Ovary (tissue), 10 donors: ENCODE measurements at places on chromosomes 3 and 15. TPM values are rescaled to one million over a fixed set of nuclear protein-coding genes. Genes with fewer than 3 reads are reported as not detected.

CYP1A1 gene
- total RNA-seq, result 0.10 TPM

DNA sequence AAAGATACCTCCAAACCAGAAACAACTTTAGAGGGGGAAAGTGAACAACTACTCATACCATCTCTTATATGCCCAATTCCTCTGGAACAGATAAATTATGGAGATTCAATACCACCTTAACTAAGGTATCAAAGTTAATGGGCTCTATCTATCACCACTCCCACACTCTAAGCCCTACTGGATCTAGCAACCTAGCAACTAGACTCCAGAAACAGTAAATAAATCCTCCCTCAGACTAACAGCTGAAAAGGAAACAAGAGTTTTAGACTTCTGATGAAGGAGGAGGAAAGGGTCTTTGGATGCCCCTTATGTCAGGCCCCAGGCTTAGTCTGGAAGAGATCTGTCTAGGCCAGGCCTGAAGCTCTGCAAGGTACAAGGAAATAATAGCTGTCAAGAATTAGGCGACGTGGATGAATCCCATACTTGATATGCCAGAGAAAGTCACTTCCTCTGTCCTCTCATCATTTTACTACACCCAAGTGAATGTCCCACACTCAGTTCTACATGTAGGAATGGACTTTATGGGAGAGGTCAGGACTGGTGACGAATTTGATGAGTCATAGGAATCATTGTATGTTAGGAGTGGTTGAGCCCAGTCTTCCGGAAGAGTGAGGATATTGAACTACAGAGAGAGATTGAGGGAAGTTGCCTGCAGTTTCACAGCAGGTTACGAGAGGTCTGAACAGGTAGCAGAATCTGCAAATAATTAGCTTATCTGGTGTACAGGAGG is 113.8 kb downstream of the AKAP13 start:
- DNase-seq, result no peak

PLA2G4F gene
- total RNA-seq, result 0.23 TPM

DNA sequence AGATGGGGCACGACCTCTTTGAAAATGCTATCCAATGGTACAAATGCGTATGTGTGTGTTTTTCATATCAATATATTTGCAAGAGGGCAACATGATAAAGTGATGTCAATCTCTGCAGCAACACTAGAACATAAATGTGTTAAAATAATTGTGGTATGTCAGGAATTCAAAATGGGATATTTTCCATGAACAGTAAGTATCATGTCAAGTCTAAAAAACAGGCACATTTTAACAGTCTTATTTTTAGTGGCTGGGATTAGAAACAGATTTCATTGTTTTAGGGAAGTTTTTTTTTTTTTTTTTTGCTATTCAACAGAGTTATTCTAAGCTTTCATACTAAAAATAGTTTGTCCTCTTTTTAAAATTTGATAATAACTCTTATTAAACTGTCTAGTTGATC is 209.8 kb downstream of the GAP43 start:
- no peak for DNase-seq

- no peak for DNase-seq
These were observed 28.0 kb upstream of the HEG1 start for GRCh38 chr3:125083776-125084175.

DNA sequence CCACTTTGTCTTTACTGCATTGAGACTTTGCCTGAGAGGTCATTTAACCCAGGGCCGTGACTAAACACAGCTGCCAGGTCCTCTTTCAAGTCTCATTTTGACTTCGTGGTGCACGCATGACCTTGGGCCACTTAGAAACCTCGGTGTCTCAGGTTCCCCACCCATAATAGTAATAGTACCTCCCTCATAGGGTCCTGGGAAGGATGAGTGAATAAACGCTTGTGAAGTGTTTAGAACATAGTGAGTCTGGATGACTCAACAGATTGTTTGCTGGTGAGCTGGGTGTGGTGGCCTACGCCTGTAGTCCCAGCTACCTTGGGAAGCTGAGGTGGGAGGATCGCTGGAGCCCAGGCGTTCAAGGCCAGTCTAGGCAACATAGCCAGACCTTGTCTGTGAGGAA is 56.3 kb downstream of the BDH1 start:
- no peak for DNase-seq

DNA sequence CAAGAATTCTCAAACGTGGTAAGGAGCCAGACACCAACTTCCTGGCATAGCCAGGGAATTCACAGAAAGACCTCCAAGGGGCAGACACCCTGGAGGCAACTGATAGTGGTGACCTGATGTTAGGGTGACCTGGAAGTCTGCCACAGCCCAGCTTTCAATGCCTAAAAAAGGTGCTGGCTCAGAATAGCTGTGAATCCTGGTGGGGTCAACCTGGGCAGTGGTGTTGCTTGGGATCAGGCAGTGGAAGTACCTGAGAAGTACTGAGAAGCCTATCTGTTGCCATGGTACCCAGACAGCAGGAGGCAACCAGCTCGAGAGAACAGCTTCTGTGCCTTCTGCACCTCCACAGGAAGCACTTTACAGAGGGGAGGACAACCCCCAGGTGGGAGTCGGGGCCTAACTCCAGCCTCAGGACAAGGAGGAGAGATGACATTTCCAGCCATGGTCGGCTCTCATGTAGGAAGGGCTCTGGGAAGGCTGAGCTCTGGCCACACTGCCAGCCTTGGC is 55.4 kb upstream of the LARS2 start:
- no peak for DNase-seq

DNA sequence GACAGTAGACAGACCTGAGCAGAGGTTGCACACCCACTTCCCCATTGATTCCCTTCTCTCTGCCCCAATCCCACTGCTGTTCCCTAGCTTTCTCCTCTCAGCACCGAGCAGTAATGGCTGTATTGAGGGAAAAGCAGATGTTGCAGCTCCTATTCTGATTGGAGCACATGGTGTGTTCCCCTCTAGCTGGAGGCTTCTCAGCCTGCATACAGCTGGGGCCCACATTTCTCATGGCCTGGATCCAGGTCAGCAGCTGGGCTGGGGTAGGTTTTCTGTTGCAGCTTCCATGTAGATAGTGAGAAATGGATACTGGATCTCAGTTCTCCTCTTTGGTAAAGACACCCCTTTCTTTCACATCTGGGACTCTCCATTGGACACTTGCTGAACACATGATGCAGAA is 50.1 kb downstream of the RYR3 start:
- DNase-seq, result no peak

DNA sequence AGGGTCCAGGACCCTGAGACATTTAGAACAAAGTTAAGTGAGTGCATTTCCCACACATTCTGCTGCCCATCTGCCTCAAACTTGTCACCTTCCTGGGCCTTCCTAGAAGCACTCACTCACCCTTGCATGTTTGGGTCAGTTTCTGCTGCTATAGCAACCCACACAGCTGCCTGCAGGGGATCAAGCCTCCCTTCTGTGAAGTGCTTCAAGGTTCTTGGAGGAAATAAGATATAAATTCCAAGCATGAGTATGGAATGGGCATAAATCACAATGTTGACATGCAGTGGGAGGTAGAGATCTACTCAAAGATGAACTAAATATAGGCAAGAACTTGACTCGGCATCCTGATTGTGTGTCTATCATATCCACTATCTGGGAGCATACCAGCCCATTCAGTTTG is 140.4 kb downstream of the SLC9A9 start:
- no peak for DNase-seq

IL17RB gene
- total RNA-seq, result 1.1 TPM

SLC28A1 gene
- total RNA-seq, result 0.10 TPM

DNA sequence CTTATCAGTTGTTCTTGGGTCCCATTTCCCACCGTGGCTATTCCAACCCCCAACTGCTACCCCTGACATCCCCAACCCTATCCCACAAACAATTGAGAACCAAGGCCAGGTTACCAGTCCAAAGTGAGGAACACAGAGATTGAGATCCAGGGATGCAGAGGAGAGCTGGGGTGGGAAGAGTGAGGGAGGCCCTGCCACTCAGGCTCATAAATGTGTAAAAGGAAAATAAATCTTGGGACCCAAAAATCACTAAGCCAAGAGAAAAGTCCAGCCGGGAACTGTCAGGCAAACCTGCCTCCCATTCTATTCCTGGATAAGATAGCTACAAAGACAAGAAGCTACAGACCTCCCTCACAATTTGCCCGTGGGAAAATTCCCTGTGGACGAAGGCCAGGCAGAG is 101.1 kb upstream of the DLG1 start:
- DNase-seq, result no peak
